Heart right ventricle (tissue), 16 donors: ENCODE measurements at places on chromosomes 2 and 18. TPM values are rescaled to one million over a fixed set of nuclear protein-coding genes. Genes with fewer than 3 reads are reported as not detected.
A peak's percentile ranks its signal among the peaks of the same experiment; 100 is the strongest.

DNA sequence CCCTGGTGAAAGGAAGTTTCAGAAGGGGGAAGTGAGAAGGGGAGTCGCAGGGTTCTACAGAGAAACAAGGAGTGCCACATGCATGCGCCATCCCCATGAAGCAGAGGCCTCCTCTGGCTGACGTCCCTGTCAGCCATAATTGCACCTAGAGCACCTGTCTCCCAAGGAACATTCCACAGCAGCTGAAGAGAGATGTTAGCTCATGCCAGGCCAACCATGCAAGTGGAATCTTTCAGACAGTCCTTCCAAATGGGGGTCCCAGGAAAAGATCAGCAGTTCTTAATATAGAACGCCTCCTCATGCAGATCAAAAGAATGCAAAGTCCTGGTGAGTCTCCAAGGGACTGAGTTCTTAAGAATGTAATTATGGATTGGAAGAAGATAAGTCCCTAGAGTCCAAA is 29.6 kb downstream of the MRO start:
- no peak overlapping the region for H3K27ac ChIP-seq
- H3K27me3 ChIP-seq: no peaks in the 10 kb centered on the region
- H3K4me3 ChIP-seq: no peak overlapping the region

GRCh38 chr2:47799031-47799609 is 16.2 kb downstream of the MSH6 start:
- no peaks in the 10 kb centered on the region for H3K4me1 ChIP-seq
- peaks cover 100% of the 10 kb centered on the region for H3K36me3 ChIP-seq

GRCh38 chr2:238554468-238555315 is 128.0 kb downstream of the ASB1 start:
- no peaks in the 10 kb centered on the region for H3K27me3 ChIP-seq
- DNase-seq: no peak
- no peak overlapping the region for H3K4me3 ChIP-seq
- no peak overlapping the region for H3K27ac ChIP-seq
- no peaks in the 10 kb centered on the region for H3K36me3 ChIP-seq
- no peaks in the 10 kb centered on the region for H3K4me1 ChIP-seq

DNA sequence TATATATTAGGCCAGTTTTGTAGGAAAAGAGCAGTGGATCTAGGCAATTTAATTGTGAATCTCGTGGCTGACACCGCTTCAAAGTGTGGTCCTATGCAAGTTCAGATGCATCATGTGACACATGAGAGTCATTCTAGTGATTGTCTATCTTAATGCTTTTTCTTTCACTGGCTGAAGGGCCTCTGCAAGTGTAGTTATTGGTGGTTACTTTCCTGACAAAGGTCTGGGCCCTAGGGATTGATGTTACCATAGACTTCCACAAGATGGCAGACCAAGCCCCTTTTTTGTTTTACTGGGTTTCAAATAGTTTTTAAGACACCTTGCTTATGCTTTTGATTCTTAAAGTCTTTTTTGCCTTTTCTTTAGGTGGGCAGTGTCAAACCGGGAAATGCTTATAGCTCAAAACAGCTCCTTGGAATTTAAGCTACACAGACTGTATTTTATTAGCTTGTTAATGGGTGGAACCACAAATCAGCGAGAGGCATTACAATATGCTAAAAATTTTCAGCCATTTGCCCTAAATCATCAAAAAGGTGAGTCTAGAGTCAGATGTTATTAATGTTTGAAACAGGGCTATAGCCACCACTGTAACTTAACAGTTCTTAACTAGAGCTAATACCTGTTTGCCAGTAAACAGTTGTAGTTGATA is 25.9 kb downstream of the CD8A start:
- no peaks in the 10 kb centered on the region for H3K27me3 ChIP-seq
- no peak overlapping the region for H3K4me3 ChIP-seq
- H3K36me3 ChIP-seq: no peaks in the 10 kb centered on the region
- H3K4me1 ChIP-seq: peaks cover 23% of the 10 kb centered on the region

DNA sequence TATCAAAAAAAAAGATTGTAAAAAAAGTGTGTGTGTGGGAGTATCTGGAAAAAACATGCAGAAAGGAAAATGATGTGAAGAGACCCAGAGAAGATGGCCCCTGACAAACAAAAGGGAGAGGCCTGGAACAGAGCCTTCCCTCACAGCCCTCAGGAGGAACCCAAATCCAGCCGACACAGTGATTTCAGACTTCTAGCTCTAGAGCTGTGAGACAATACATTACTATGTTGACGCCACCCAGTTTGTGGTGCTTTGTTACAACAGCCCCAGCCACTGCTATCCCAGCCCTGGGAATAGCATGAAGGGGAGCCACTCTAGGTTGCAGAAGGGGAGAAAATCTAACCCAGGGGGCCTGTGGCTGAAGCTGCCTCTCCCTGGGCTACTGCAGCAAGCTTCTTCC is 59.0 kb upstream of the ZBTB7C start:
- no peak overlapping the region for H3K27ac ChIP-seq
- DNase-seq: no peak
- no peak overlapping the region for H3K4me3 ChIP-seq

- no peaks in the 10 kb centered on the region for H3K36me3 ChIP-seq
- no peaks in the 10 kb centered on the region for H3K27me3 ChIP-seq
- no peak overlapping the region for H3K27ac ChIP-seq
- no peak overlapping the region for H3K4me3 ChIP-seq
Observed at GRCh38 chr2:119234021-119235019, 10.7 kb downstream of the STEAP3 start.

GRCh38 chr2:192038110-192038509 is 156.6 kb downstream of the TMEFF2 start:
- no peaks in the 10 kb centered on the region for H3K4me1 ChIP-seq
- H3K27ac ChIP-seq: no peak overlapping the region
- H3K27me3 ChIP-seq: no peaks in the 10 kb centered on the region
- H3K4me3 ChIP-seq: no peak overlapping the region
- DNase-seq: no peak
- H3K36me3 ChIP-seq: no peaks in the 10 kb centered on the region

GRCh38 chr18:49934457-49934856 is 121.1 kb upstream of the ACAA2 start:
- H3K27me3 ChIP-seq: no peaks in the 10 kb centered on the region

DNA sequence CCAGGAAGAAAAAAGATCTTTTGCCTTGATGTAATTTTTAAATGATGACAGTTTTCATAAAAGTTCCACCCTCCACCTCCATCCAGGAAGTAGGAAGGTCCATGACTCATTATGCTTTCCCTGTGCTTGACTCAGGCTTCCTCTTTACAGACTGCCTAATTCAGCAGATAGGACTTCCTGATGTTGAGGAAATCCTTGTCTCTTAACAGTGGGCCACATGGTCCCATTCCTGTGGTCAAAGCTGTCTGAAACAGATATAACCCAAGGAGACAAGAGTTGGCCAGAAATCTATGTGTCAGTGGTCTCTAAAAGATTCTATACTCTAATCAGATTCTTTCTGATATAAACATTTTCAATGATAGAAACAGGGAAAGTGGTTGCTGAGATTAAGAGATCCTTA is 119.1 kb downstream of the BAZ2B start:
- H3K4me1 ChIP-seq: no peaks in the 10 kb centered on the region
- H3K27ac ChIP-seq: peak overlapping the region; percentile 37
- peak; percentile 19 for DNase-seq
- no peak overlapping the region for H3K4me3 ChIP-seq
- H3K36me3 ChIP-seq: no peaks in the 10 kb centered on the region
- H3K27me3 ChIP-seq: no peaks in the 10 kb centered on the region

DNA sequence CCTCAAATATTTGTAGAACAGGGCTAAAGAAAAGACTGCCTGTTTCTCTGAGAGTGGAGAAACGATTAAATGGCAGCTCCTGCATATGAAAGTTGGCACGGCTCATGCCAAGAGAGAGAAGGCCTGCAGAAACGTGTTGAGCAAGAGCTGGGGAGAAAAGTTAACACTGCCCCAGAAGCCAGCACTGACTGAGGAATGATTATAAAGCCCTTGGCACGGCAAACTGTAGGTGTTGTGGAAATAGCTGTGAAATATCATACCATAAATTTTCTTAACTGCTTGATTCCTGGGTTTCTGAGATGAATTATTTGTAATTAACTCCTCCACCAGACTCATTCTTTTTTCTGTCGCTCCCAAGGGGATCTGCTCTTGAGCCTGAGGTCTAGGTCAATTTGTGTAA is 4.3 kb downstream of the FRZB start:
- no peaks in the 10 kb centered on the region for H3K36me3 ChIP-seq
- peaks cover 34% of the 10 kb centered on the region for H3K4me1 ChIP-seq
- no peak overlapping the region for H3K27ac ChIP-seq
- no peak overlapping the region for H3K4me3 ChIP-seq

DNA sequence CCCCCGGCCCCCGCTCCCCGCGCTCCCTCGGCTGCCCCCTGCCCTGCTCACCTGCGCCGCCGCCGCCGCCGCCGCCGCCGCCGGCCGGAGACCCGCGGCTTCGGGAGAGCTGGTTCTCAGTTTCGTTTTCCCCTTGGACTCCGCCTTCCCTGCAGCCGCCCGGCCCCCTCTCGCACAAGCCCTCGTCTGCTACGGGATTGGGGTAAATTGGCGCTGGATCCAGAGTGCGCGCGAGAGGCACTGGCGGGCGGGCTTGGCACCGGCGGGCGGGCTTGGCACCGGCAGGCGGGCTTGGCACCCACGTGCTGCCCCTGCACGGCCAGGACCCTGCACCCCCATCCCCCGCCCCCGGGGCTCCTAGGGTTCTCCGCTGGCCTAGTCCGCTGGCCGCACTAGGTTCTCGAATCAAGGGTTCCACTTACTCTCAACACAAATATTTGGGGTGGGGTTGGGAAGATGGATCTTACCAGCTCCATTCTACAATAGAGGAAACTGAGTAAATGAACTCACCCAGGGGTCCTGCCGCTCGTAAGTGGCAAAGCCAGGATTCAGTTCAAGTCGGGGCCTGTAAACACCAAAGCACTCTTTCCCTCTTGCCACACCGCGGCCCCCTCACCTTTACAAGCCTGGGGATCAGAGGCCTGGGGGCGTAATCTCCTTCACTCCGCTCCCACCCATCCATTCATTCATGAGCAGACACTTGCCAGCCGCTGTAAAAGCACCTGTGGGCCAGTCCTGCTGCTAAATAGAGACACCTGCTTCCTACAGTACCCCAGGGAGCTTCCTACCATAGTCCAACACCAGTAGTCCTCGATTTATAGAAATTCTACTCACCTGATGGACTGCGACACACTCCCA is at the start of gene EIF2AK2:
Gene EIF2AK2, minus strand, starts transcription at position 124 of the 858 bp plus-strand sequence. CDS start 9,174 bp downstream, outside the sequence.
- H3K4me1 ChIP-seq: peaks cover 13% of the 10 kb centered on the region
- DNase-seq: peak; percentile 88
- H3K27me3 ChIP-seq: no peaks in the 10 kb centered on the region
- peak within 1 kb of the TSS; percentile 80 for H3K4me3 ChIP-seq
- peak within 1 kb of the TSS; percentile 91 for H3K27ac ChIP-seq

DNA sequence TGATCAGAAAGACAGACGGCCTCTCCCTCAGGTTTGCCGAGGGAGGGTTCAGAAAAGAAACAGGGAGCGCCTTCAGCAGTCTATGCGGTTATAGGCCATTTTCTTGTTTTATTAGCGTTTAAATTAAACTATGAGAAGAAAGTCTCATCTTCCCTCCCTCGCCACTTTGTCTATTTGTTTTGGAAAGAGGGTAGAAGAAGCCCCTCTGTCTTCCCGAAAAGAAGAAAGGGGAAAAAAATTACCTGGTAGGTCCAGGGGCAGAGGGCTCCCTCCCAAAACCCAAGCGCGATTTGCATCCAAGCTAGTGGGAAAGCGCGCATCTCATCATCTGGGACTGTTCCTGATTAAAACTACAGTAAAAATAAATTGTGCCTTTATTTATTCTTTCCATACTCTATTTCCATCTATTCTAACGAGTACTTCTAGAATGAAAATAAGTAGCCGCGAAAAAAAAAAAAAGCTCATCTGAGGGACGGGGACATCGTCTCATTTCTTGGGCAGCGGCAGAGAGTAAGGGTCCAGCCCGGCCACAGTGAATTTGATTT is 2.4 kb downstream of the PAX8 start:
- H3K27ac ChIP-seq: no peak overlapping the region
- H3K36me3 ChIP-seq: no peaks in the 10 kb centered on the region
- peaks cover 2% of the 10 kb centered on the region for H3K4me1 ChIP-seq
- no peak overlapping the region for H3K4me3 ChIP-seq
- no peak for DNase-seq

DNA sequence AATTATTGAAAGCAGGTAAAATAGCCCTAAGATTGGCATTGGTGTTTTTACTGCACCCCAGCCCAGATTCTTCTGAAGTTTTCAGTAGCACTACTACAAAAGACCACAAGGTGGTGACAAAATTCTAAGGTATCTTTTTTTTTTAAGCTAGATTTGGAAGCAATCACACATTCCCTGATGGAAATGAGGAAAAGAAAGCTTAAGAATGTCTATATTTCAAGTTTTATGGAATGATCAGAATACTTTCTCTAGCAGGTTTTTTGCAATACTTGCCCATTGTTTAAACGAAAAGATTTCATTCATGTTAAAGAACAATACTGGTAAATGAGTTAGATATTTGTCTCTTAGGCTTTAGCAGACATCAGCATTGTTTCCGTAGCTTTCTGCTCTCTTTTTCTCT is 32.1 kb upstream of the ZNF638 start:
- no peaks in the 10 kb centered on the region for H3K4me1 ChIP-seq
- no peak for DNase-seq
- H3K27ac ChIP-seq: no peak overlapping the region
- H3K4me3 ChIP-seq: no peak overlapping the region
- H3K36me3 ChIP-seq: no peaks in the 10 kb centered on the region

DNA sequence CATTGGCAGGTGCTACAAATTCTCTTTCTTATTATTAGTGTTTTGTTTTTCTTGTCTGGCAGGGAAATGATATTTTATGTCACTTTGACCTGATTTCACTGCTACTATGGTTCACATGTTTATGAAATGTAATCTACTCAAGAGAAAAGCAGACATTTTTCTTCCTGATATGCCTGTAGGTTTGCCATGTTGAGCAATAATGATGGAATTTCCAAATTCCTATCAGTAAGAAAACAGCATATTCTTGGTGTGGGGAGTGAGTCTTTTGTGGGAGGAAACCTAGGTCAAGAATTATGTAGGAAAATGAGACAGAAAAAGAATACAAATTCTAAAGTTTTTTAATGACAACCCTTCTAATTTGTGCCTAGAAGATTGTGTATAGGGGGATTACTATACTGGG is 356.4 kb downstream of the SLC4A3 start:
- no peaks in the 10 kb centered on the region for H3K4me1 ChIP-seq
- H3K27me3 ChIP-seq: no peaks in the 10 kb centered on the region
- DNase-seq: no peak

GRCh38 chr2:234198976-234199375 is 148.5 kb downstream of the SPP2 start:
- H3K4me3 ChIP-seq: no peak overlapping the region
- no peaks in the 10 kb centered on the region for H3K36me3 ChIP-seq
- H3K27ac ChIP-seq: no peak overlapping the region
- H3K4me1 ChIP-seq: no peaks in the 10 kb centered on the region
- no peaks in the 10 kb centered on the region for H3K27me3 ChIP-seq

- H3K27me3 ChIP-seq: no peaks in the 10 kb centered on the region
- H3K27ac ChIP-seq: no peak overlapping the region
- H3K4me3 ChIP-seq: no peak overlapping the region
Observed at GRCh38 chr18:60895181-60895580, 438.0 kb upstream of the CDH20 start.

Gene LDLRAD4
- 33.8 TPM for total RNA-seq

Gene TEX44
- not detected for total RNA-seq

Gene KIAA2012
- total RNA-seq: not detected

Gene ITGA6
- 48.4 TPM for total RNA-seq

Gene SKOR2
- not detected for total RNA-seq

Gene B4GALT6
- total RNA-seq: 19.6 TPM

Gene UGT1A4
- not detected for total RNA-seq

Gene BMP10
- not detected for total RNA-seq

Gene TLX2
- not detected for total RNA-seq
